ENCODE measurements at places on chromosomes 6 and 20.

- DNase-seq = no peak
These were observed 81.0 kb downstream of the TIAM2 start for GRCh38 chr6:155075930-155076695.

DNA sequence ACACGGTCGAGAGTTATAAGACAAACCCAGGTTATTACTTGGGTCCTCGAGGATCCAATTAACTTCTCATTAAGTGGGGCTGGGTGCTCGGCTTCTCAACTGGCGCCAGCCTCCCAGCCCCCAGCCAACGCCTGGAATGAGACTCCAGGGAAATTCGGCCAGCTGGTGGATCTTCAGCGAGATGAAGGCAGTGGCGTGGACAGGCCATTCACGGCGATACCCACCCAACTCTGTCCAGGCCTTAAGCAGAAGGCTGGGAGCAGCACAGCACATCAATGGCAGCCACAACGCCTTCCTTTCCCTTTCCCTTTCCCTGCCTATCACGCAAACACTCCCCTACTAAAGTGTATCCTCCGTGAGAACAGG is 868 bp downstream of the METTL24 start:
- no peak for DNase-seq

DNA sequence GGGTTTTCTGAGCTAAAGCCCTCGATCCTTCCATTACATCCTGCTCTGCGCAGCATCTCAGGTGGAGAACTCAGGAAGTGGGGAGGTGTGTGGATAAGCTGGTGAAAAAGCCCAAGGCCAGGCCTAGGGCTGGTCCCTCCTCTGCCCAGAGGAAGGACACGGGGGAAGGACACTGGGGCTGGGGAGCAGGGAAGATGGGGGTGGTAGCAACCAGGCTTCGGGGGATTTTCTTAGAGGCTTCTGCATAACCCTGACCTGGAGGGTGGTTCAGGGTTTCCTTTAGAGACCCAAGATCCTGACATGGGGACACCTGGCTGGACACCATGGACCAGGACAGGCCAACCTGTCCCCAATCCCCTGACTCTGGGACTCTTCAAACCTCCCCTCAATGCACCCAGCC is 37.9 kb downstream of the SUN5 start:
- DNase-seq = no peak

DNA sequence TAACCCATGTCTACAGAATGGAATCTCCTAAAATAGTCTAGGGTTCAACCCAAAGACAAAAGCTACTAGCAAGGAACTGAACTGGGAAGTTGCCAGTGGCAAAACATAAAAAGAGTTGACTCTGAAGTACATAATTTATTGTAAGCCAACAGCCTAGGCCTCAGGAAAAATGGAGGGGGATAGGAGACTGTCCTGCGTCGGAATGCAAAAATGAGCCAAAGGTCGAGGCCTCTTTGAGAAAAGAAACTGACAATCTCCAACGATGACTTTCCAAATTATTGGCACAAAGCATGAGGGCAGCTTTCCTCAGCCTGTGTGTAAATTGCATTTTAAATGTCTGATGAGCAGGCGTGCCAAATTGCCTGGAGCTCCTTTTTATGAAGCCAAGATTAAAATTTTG is 2.1 kb downstream of the COL12A1 start:
- DNase-seq = no peak

GRCh38 chr6:41583565-41583964 is 37.4 kb downstream of the FOXP4 start:
- DNase-seq = no peak

GRCh38 chr20:3233131-3233990 is 5.6 kb downstream of the SLC4A11 start:
- DNase-seq = no peak

DNA sequence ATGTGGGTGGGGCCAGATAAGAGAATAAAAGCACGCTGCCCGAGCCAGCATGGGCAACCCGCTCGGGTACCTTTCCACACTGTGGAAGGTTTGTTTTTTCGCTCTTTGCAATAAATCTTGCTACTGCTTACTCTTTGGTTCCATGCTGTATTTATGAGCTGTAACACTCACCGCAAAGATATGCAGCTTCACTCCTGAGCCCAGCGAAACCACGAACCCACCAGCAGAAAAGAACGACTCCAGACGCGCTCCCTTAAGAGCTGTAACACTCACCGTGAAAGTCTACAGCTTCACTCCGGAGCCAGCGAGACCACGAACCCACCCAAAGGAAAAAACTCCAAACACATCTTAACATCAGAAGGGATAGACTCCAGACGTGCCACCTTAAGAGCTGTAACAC is 76.7 kb downstream of the TFAP2A start:
- DNase-seq = no peak

- no peak for DNase-seq
These were observed 192.2 kb upstream of the SYNDIG1 start for GRCh38 chr20:24277196-24277595.

DNA sequence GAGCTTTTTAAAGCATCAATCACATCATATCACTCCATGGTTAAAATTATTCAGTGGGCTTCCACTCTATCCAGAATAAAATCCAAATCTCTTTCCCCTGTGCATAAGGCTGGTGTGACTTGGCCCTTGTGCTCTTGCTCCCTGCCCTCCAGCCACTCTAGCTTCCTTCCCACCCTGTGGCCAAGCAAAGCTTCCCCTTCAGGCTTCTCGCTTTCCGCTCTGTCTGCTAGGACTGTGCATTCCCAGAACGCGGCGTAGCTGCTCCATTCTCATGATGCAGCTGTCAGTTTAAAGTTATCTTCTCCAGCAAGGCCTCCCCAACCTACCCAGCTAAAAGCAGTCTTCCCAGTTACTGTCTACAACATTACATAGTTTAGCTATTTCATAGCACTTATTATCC is 19.4 kb upstream of the KCNK16 start:
- DNase-seq = no peak

GRCh38 chr6:117681162-117681741 is 6.0 kb downstream of the NUS1 start:
- DNase-seq = no peak

DNA sequence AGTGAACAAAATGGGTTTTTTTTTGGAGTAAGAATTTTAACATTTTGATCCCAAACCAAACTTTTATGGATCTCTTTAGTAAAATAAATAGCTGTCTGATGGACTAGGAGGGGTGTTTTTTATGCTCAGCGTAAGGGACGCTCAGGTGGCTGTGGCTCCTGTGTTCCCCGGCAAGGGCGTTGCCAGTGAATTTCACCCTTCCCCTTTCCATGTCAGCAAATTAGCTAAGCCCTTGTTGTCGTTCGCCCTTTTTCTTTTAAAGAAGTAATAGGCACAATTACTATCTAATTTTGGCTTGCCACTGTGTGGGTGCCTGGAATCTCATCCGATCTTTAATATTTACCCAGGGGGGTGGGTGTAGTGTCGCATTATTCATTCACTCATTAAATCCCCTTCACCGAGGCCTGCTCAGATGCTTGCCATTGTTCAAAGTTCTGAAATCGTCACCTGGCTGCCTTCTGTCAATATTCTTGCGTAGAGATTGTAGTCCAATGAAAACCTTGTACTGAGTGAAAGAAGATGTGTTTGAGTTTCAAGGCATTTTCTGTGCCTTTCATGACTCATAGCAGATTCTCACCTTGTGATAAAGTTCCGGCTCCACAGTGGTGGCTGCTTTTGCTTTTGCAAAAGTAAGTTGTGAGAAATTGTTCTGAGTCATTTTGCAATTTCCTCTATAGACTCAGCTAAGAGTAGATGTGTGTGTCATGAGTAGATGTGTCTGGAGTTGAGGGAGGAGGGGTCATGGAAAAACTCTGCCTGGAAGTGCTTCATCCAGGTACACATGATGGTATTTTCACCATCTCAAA is 40.0 kb upstream of the CLDN20 start:
- DNase-seq = no peak

DNA sequence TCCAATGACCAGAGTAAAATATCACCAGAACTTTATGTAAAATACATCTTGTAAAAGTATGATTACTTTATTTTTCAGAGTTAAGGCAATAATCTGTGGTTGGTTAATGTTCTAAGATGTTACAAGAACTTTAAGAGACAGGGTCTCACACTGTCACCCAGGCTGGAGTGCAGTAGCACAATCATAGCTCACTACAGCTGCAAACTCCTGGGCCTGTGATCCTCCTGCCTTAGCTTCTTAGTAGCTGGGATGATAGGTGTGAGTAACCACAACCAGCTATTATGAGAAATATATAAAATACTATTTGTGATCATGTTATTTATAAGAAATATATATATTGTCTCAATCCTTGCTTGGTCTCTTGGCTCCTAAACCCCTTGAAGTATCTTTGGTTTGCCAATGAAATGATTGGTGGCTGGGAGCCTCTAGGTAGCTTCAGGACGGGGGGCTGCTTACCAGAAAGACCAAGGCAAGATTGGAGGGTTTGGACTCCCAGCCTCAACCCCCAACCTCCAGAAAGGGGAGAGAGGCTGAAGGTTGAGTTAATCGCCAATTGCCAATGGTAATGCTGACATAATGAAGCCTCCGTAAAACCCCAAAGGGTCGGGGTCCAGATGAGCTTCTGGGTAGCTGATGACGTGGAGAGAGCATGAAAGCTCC is 15.4 kb downstream of the SOD2 start:
- no peak for DNase-seq

DNA sequence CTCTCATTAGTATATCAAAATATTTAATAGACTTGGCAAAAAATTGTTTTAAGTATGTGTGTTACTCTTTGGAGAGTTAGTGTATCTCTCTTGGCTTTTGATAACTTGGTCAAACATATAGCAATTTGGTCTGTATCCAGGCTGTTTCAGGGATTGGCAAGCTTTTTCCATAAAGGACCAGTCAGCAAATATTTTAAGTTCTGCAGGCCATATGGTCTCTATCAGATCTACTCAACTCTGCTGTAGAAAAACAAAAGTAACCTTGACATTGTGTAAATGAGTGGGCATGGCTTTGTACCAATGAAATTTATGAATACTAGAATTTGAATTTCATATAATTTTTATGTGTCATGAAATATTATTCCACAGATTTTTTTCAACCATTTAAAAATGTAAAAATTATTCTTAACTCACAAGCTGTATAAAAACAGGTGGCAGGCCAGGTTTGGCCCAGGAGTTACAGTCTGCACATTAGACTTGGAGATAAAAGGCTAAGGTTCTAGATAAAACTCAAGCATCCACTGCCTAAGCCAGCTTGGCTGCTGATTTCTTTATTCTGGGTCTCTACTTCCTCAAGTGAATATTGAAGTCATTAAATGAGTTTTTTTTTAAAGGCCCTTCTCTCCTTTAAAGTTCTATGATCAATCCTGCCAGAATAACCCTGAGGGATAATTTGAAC is 13.7 kb downstream of the GSTA4 start:
- DNase-seq = no peak

DNA sequence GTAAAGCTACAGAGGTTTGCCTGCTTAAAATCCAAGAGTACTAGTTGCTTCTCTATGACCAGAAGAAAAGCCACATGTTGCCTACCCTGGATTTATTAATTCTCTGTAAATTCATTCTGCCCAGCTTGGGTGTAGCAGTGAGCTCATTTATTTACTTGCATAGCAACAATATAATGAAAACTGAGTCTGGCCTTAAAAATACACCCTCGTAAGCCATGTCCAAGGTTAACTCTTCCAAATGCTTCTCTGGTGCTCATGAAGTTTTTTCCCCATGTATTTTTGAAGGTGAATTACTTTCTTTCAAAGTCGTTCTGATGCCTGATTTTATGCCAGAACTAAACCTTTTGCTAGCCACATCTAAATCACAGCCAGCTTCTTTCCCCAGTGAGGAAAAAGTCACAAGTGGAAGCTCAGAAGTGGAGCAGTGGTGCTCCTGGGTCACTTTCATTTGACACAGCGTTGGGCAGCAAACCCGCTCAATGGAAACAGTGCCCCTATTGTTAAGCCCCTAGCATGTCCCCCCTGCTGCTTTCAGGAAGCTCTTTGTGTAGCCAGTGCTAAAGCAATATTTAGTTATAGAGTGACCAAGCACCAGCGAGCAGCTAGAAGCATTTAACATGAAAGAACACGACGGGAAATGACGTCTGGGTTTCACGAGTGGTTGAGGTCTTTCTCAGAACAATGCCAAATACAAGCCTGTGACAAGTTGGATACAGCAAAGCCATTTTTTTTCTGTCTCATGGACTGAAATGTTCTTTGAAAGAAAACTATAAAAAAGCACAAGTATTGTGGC is 29.8 kb downstream of the NEDD9 start:
- no peak for DNase-seq

DNA sequence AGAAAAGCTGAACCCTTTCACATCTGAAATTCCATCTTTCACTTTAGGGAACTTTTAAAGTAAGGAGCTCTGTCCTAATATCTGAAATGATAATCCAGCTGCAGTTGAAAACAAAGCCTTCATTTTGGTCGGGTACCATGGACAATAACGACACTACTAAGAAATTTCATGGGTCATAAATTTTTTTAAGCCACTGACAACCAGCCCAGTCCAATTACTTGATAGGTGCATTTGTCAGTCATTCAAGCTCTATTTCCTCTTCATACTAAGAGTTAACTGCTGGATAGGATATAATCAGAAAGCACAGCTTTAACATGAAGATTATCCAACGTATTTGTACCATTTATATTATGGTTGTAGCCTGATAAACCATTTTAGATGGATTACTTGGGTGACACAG is 52.5 kb downstream of the MMUT start:
- no peak for DNase-seq

DNA sequence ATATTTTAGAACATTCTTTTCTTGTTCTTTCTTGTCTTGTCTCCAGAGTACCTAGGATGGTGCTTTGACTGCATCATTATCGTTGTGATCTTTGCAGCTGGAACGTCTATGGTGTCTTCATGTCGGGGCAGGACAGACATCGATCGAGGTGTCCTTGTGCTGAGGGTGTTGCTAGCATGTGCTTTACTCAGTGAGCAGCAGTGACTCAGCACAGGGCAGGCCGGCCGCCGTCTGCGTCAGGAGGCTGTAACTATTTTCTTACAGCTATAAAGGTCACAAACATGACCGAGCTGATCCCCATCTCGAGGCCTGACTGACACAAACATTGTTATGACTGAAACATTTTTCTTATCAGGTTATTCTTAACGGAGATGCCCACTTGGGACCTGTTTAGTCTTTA is 14.9 kb upstream of the CTCFL start:
- DNase-seq = no peak

DNA sequence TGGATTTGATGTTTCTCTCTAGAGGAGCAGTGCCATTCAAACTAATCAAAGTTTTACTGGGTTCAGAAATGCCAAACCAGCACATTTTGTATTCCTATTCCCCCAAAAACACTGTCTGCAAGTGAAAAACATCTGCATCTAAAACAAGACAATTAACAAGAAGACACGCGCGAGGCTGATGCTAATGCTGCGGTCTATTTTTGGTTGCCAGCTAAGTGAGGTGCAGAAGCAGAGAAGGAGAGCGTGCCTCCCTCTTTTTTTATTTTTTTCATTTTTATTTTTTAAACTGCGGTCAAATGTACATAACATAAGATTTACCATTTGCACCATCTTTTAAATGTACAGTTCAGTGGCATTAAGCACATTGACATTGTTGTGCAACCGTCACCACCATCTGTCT is 641.1 kb downstream of the DHX35 start:
- no peak for DNase-seq
